ENCODE measurements at places on chromosomes 5 and 9.

DNA sequence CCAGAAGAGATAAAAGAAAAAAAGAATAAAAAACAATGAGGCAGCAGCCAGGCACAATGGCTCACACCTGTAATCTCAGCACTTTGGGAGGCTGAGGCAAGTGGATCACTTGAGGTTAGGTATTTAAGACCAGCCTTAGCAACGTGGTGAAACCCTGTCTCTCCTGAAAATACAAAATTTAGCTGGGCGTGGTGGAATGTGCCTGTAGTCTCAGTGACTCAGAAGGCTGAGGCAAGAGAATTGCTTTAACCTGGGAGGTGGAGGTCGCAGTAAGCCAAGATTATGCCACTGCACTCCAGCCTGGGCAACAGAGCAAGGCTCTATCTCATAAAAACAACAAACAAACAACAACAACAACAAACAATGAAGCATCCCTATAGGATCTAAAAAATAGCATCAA lies 121.5 kb downstream of the HMHB1 start:
- DNase-seq: no peak

DNA sequence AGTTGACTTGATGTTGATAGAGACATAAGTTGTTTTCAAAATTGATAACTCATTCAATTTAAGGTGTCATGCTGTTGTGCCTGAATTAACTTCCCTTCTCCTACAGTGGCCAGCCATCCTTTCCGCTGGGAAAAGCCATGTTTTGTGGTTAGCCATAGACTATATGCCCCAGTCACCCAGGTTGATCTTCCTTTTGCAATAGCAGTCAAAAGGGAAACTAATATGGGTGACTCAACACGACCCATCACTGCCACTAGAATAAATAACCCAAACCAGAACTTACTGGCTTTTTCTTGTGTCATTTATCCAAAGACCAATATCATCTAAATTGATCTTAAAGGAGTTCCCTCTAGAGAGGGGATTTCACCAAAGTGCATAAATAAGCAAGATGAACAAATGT lies 87.4 kb downstream of the PTCD2 start:
- no peak for DNase-seq

- DNase-seq: peak; percentile 28
Measured at GRCh38 chr9:121888438-121888775, 204.7 kb downstream of the TTLL11 start.

DNA sequence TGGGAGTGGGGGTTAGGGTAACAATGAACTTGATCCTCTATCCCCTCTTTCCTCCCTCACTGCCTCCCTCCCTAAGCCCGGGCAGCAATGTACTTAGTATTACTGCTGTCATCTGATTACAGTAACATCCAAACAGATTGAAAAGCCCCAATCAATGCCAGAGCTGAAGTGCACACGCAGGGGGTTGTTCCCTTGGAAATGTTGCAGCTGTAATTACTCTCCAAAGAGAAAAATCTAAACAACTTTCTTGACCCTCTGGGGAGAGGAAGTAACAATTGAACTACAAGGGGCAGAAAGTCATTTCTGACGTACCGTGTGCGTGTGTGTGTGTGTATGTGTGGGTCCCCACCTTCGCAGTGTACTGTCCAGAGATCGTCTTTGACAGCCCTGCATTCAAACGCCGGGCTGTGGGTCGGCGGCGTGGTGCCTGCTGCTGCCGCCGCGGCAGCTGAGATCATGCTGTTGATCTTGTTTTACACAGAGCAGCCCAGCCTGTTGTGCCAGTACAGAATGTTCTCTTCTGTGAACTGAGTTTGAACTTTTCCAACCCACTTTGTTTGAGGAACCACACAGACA lies 66.0 kb upstream of the KLF9 start:
- no peak for DNase-seq

DNA sequence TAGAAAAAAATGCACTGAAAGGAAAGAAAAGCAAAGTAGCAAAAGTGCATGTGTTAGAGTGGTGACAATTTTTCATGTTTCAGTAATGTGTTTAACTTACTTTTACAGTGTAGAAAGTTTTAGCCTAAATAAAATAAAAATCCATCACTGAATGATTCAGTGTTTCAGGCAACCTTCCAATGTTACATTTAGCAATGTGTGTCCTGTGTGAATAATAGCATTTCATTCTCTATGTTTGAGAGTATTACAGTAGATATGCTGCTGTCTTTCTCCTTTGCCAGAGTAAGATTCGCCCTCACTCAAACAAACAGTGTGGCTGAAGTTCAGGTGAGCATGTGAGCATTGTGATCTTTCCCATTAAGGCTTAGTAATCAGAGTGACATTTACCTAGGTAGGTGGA lies 171.1 kb downstream of the TARS1 start:
- no peak for DNase-seq

GRCh38 chr9:112971415-112971814 lies 40.6 kb downstream of the ZNF883 start:
- no peak for DNase-seq

DNA sequence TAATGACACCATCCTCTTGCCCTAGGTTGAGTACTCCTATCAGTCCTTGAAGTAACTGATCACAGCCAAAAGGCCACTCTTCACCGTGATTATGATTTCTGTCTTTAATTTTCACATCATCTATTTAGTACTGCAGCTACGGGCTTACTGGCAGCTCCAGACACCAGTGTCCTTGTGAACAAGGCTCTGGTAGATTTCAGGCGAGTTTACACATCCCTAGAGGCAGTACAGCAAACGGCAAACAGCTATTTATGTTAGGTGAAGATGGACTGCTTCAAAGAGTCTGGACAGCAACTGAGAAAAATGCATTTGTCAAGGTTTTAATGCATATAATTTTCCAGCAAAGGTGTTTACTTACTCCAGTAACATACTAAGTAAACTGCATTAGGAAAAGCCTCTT lies 396.9 kb downstream of the KDM4C start:
- DNase-seq: no peak

GRCh38 chr5:404666-405241 lies 38.2 kb upstream of the EXOC3 start:
- DNase-seq: no peak

DNA sequence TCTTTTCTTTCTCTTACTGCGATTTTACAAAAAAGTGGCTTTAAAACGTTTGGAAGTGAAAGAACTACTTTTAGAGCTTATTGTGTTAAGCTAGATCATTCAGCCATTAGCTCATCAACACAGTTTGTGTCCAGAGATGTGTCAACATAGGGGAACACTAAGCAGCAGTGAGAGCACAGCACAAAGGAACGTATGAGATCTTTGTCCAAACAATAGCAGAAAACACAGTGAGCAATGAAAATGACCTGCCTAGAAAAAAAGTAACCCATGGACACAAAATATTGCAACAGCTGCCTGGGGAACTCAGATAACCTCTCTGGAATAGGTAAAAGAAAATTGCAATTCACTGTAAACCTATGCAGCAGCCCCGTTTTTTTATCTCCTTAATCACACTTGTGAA lies 372.5 kb downstream of the ARHGEF28 start:
- peak; percentile 14 for DNase-seq

GRCh38 chr9:93217706-93218105 lies 33.8 kb downstream of the WNK2 start:
- DNase-seq: no peak

GRCh38 chr9:98778251-98778650 lies 18.1 kb downstream of the ANKS6 start:
- DNase-seq: no peak

DNA sequence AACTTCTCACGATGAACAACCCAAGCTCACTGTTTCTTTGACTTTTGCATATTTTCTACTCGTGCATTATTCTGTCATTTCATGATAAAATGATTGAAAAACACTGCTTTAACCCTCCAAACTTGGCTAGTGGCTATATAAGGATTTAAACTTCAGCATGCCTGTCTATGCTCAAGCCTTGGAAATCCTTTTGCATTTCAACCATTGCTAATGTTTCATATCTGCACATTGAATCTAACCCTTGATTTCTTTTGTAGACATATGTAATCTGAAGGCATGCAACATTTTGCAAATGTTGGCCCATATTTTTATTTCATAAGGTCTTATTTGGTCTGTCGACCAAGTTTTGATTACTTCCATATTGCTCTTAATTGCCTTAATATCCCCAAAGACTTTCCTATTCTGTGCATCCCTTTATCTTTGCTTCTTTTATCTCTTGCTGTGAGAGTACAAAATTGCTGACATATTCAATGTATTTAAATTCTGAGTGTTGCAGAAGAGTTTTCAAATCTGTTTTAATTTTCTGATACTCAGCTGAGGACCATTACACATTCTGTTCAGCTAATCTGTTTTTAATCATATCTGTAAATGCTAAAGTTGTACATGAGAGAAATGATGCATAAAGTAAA lies 403.7 kb upstream of the ZNF608 start:
- no peak for DNase-seq

DNA sequence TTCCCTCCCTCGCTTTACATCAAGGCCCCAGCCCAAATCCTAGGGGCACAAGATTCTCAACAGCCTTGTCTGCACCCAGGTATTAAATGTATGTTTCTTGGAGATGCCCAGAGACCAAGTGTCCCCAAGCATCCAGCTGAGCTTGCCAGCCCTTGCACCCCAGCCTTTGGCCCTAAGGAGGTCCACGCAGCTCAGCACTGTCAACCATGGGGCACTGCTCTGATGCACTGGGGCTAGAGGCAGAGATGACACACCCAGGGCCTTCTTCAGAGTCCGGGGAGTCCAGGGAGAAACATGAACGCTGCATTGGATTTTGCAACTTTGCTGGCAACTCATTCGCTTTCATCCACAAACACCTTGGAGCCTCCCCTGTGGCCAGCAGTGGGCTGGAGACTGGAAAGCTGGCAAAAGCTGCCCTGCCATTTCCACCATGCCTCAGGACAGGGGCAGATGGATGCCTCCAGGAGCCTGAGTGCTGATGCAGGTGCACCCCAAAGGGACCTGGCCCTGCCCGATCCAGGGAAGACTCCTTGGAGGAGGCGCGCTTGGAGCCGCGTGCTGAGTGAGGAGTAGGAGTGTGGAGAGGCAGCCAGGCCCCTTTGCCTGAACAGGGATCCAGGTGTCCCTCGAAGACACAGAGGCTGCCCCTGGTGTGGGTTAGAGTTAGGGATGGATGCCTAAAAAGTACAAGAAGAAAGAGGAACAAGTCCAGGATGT lies 19.3 kb downstream of the PAEP start:
- DNase-seq: no peak

GRCh38 chr9:9750719-9751118 lies 862.1 kb downstream of the PTPRD start:
- no peak for DNase-seq
